ENCODE measurements at places on chromosomes 3 and 15. TPM values are rescaled to one million over a fixed set of nuclear protein-coding genes. Genes with fewer than 3 reads are reported as not detected.
A peak's percentile ranks its signal among the peaks of the same experiment; 100 is the strongest.

The SLC6A1 gene
- 200 TPM for total RNA-seq

The CLDN18 gene
- total RNA-seq = not detected

The PFN2 gene
- total RNA-seq = 328 TPM

The ASB7 gene
- total RNA-seq = 12.4 TPM

The P2RY13 gene
- 3.2 TPM for total RNA-seq

The TRH gene
- total RNA-seq = 0.73 TPM

The FAM174B gene
- 29.0 TPM for total RNA-seq

DNA sequence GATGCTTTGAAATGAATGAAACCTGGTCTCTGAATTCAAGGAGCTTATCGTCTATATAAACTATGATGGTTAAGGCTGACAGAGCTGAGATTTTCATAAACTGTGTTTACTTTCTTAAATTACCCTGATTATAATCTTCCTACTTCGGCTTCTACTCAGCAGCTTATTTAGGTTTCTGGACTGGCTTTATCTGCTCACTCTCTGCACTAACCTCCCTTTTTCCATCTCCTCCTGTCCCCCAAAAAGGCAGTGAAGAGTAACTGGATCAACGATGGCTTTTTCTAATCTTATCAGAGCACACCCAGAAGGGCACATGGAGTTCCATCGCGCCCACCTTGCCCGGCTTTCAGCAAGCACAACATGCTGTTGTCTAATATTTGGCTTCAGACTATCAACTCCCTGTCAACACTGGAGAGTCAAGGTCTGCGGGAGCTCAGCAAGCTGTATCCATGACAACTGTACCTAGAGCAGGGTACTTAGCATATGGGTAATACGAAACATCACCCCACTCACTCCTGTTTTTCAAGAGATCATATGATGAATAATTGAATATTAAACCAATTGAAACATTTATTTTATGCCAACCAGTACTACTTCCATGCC lies 417.3 kb downstream of the GABRB3 start:
- no peak for DNase-seq

DNA sequence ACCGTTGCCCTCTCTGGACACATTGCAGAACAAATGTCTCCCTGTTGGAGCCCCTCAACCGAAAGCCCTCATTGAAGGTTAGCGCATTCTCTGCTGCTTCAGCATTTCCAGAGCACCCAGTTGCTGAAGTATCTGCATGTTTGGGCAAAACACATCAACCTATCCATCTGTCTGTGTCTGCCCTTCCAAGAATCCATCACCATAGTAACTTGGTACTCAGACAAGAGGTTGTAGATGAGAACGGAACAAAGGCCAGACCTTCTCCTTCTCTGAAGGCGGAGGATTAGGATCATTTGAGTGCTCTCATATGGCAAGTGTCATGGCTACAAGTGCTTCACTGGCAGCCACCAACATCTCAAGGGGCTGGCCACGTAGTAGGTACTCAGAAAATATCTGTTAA lies 23.1 kb upstream of the RHO start:
- DNase-seq = no peak

DNA sequence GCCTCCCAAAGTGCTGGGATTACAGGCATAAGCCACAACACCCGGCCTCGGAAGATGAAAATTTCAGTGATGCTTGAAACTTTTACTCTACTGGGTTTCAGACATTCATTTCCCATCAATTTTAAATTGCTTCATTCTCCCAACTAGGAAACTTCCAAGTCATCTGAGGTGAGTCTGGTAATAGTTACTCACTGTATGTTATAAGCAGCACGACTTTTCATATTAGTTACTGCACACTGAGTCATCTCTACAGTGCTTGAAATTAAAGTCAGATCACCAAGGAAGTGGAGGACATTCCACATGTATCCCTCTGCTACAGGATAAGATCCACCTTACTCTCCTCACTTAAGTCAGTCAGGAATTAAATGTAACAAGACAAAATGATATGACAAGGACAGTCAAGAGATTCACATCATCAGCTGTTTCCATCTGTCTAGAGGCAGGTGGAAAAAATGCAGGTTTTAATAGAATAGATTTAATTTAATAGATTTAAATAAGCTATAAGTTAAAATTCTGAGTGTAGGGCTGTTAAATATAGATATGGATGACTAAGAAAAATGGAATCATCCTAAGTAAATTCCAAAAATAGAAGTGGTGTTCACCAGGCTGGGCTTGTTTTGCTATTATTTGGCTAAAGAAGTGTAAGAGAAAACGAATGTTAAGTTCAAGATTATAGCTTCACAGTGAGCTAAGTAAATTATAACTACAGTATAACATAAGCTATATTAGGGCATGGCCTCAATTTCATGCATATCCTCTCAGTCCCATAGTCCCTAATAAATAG lies 104.4 kb downstream of the TMCO5A start:
- DNase-seq = no peak

GRCh38 chr15:58632789-58633188 lies 116.7 kb downstream of the ADAM10 start:
- no peak for DNase-seq

GRCh38 chr15:93088981-93089726 lies at the start of gene RGMA:
Gene RGMA (minus strand): TSS chr15:93089211. CDS start chr15:93088932, 279 bp downstream.
- peak; percentile 40 for DNase-seq

DNA sequence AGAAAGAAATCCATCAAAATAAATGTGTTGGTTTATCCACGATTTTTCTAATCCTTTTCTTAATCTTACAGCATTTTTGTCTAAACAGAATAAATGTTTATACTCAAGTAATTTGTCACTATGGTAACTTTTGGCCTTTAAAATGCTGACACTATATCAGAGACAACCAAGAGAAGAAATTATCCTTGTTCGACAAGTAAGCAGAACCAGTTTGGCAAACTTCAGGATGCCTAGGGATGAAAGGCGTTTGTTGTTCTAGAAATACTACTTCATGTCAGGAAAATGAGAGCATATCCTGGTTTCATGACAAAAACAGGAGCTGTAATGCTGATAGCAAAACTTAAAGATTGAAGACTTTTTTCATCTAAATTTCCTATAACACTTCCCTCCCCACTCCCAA lies 308.0 kb upstream of the ATP11B start:
- no peak for DNase-seq

Data from dorsolateral prefrontal cortex (tissue), 122 donors.